ENCODE measurements at places on chromosomes 12 and 14.

DNA sequence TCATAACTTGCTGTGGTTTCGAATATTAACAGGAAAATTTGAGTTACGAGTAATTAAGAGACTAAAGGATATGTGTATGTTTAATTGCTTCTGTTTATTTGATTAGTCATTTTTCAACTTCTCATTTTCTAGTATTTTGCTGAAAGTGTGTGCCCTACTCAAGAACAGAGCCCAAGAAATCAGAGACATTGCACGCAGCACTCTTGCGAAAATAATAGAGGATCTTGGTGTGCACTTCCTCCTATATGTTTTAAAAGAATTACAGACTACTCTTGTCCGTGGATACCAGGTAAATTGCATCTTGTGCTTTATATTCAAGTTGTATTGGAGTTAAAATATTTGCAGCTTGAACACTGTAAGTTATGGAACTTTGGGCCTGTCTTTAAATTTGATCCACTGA, 50.8 kb downstream of the ARL1 start:
- DNase-seq = no peak

DNA sequence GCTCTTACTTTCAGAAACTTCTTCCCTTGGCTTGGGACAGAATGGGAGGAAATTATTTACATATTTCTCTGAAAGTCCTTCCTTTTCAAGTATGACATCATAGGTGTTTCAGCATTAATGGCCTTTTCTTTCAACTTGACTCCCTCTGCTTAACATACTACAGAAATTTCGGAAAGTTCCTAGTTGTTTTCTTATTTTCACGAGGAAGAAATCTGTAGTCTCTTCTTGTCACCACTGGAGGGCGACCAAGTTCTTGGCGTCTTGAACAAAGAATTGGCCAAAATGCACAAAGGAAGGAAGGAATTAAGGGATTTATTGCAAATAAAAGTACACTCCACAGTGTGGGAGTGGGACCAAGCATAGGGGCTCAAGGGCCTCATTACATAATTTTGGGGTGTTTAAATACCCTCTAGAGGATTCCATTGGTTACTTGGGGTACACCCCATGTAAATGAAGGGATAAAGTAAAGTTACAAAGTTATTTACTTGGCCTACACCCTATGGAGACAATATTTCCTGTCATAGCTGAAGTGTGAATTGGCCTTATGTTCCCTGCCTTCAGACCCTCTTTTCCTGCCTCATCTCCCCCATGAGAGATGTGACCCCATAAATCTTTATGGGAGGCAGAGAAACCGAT, 70.4 kb downstream of the RPL10L start:
- DNase-seq = no peak

GRCh38 chr12:120346681-120347080, 19.1 kb upstream of the PLA2G1B start:
- no peak for DNase-seq

- DNase-seq = no peak
Observed at GRCh38 chr12:50720085-50720484, 43.8 kb upstream of the ATF1 start.

- no peak for DNase-seq
Observed at GRCh38 chr12:78580296-78580695, 284.3 kb upstream of the SYT1 start.

Measured in stimulated activated effector memory CD8-positive, alpha-beta T cell treated with anti-CD3 and anti-CD28 coated beads, Interleukin-12 subunit alpha, Interleukin-12 subunit beta, amount 100 ng/mL, for 72 hours (primary cell).